ENCODE measurements at places on chromosomes 4 and X.

DNA sequence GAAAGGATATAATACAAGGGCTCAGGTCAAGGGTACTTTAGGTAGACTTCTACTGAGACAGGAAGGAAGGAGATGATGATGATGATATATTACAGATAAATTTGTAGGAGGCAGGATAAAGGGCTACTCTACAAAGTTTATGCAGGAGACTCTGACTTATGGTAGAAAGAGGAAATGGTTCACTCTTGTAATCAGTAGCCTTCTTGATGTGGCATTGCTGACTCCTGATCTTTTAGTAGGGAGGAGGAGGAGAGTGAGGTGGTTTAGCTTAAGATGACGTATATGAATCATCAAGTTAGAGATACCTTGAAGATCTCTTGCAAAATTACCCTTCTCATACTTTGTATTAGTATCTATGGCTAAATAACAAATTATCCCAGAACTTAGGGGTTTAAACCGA is 4.7 kb downstream of the BLTP1 start:
- DNase-seq, result no peak

DNA sequence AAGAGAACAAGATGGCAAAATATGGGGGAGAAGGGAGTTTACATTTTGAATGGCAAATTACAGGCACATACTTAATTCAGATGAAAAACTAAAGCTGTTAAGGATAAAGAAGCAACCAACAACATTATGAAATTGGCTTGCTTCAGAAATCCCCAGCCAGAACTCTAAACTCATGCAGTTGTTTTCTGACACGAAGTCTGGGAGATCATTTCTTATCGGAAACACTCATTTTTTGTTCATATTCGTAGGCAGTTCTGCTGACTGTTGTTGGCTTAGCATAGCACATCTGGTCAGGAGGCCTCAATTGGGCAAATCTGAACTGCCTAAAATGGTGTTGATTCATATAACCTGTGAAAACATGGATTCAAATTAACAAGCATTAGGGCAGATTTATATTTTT is 33.0 kb upstream of the ARHGAP6 start:
- no peak for DNase-seq

GRCh38 chrX:152637649-152638442 is at the start of gene GABRQ:
TSS of gene GABRQ (plus strand) at chrX:152637895. CDS start at chrX:152638203, 308 bp downstream.
- no peak for DNase-seq

GRCh38 chr4:146124023-146124680 is 51.4 kb upstream of the LSM6 start:
- DNase-seq, result no peak

- DNase-seq, result no peak
Observed at GRCh38 chrX:152819732-152820131, 10.8 kb downstream of the CETN2 start.

- DNase-seq, result no peak
Observed at GRCh38 chrX:21398426-21398825, 24.2 kb downstream of the CNKSR2 start.

GRCh38 chr4:107213880-107214279 is 177.8 kb upstream of the DKK2 start:
- DNase-seq, result no peak
